ENCODE measurements at places on chromosomes 1 and 21.

DNA sequence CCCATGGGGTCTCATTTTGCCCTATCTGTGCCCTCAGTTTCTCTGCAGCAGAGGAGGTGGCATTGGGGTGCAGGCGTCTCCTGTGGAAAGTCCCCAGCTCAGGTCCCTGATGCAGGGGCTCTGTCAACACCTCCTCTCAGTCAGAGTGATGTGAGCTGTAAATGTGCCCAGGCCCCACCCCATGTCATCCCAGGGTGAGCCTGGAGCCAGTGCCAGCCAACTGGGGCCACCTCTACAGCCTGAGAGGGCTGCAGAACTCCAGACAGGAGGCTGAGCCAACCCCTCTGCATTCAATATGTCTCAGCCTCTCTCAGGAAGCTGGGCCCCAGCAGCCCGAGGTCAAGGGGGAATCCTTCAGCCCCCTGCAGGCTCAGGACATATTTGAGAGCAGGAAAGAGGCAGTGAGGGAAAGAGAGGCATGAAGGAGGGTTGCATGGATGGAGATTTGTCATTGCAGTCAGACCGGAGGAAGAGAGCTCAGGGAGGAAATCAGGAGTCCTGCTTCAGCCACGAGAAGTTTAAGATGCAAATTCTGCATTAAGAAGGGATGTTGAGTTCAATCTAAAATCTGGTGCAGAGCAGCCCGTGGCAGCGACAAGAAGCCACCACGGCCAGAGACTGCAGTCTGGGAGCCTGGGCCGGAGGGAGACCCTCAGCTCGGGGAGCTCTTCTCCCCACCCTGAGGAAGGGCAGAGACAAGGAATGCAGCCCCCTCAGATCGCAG lies 288.2 kb upstream of the VAMP3 start:
- DNase-seq: no peak

DNA sequence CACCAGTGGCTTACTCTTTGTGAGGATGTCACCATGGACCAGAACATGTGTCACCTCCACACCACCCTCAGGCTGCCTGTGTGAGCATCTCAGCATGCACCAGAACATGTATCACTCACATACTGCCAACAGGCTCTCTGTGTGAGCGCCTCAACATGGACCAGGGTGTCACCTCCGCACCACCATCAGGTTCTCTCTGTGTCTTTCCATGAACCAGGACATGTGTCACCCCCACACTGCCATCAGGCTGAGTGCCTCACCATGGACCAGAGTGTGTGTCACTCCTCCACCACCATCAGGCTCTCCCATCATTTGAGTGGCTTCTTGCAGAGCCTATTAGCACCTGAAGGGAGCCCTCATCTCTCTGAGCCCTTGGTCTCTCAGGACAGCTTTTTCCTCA lies 125.2 kb downstream of the ZNF648 start:
- DNase-seq: no peak

GRCh38 chr1:75722966-75723365 lies 1.5 kb upstream of the ACADM start:
- DNase-seq: no peak

DNA sequence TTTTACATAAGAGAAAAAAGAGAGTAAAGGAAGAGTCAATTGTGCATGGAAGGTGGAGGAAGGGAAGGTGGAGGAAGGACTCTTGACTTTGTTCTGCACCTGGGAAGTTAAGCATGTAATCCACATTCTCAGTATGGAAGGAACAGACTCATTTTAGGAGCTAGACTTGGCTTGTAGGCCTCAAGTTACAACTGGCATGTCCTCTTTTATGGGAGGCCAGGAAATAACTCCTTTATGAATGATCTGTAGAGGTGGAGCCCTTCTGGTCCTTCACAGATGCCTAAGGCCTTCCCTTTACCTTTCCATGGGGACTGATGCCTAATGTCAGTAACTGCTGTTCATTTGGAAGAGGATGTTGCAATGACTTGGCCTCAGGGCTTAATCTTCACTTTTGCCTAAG lies 29.4 kb upstream of the CCSAP start:
- DNase-seq: no peak

DNA sequence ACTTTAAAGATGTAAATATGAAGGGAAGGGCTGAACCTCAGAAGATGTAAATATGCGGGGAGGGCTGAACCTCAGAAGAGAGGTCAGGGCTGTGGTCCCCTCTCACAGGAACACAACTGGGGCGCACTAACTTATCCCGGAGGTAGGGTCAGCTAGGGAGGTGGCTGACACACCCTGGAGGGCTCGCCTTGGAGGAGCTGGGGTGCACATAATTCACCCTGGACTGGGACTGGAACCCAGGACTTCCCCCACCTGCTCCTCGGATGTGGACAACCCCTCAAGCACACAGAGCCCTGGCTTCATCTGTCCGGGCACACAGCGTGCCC lies 13.9 kb upstream of the TTC39A start:
- DNase-seq: no peak

DNA sequence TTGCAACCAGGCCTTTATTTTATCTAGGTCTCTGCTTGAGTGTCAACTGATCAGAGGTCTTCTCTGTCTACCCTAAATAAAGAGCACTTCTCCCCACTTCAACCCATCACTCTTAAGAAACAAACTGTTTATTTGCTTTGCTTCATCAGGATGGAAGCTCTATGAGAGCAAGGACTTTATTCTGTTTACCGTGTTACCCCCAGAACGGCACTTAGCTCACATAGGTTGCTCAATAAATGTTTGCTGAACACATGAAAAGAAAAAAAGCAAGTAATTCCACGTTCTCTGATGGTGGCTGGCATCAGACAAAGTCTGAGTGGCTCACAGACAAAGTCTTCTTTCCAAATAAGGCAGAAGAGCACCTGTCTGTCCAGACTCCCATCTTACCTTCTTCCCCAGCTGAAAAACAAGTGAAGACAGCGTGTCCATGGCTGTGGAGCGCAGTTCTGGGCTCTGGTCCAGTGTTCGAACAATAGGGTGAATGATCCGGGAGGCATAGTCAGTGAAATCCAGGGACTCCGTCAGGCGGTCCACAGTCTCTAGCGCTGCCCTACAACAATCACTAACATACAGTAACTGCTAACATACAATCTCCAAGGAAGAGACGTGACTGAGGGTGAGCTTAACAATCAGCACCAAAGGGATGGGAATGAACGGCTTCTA lies 22.9 kb downstream of the ANGPTL7 start:
- DNase-seq: no peak

- no peak for DNase-seq
Measured at GRCh38 chr1:30225357-30225756, 498.0 kb downstream of the MATN1 start.

Data from stimulated activated CD4-positive, alpha-beta T cell treated with anti-CD3 and anti-CD28 coated beads, Interleukin-4, amount 100 ng/mL, for 4 hours (primary cell).